ENCODE measurements at places on chromosomes 5 and 9.
A peak's percentile ranks its signal among the peaks of the same experiment; 100 is the strongest.

DNA sequence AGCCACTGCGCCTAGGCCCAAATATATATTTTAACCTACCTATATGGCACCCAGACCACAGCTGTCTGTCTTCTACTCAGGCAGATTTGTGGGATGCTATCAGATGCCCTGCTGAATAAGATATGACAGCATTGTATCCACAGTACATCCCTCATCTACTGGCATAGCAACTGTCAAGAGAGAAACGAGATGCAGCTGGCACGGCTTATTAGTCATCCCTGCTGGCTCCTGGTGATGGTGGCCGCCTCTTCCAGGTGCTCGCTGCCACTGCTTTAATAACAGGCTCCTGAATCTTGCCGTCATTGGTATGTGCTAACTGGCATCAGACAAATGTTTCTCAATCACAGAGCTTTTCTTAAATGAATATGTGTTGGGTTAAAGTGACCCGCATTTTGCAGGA lies 34.0 kb downstream of the B4GALT1 start:
- peak; percentile 29 for DNase-seq

DNA sequence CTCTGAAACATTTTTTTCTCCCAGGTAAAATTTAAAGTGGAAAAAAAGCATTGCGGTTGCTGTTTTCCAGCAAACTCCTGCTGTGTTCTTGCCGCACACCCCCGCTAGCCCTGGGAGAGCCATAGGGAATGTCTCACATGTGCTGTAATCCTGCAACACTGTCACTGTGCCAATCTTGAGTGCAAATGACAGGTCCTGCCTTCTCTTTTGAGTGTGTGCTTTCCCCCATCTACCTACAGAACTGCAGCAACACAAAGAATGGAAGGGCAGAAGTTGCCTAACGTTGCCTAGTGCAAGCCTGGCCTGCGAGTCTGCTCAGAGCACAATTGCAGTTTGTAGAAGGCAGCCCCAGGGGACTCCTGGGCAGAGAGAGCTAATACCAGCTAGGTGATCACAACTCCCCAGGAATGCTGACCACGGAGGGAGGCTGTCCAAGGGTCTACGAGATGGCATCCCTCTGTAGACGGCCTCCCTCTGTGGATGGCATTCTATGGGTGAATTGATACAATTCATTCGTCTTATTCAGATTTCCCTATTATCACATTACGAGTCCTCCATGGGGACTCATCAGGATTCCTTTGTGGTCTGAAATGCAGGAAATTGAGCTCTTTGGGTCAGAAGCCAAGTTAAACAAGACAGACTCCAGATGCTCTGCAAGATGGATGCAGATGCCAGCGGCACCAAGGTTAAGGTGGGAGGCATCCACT lies 172.6 kb upstream of the S1PR3 start:
- peak; percentile 21 for DNase-seq

- no peak for DNase-seq
Observed at GRCh38 chr9:116094846-116095245, 58.7 kb upstream of the PAPPA start.

DNA sequence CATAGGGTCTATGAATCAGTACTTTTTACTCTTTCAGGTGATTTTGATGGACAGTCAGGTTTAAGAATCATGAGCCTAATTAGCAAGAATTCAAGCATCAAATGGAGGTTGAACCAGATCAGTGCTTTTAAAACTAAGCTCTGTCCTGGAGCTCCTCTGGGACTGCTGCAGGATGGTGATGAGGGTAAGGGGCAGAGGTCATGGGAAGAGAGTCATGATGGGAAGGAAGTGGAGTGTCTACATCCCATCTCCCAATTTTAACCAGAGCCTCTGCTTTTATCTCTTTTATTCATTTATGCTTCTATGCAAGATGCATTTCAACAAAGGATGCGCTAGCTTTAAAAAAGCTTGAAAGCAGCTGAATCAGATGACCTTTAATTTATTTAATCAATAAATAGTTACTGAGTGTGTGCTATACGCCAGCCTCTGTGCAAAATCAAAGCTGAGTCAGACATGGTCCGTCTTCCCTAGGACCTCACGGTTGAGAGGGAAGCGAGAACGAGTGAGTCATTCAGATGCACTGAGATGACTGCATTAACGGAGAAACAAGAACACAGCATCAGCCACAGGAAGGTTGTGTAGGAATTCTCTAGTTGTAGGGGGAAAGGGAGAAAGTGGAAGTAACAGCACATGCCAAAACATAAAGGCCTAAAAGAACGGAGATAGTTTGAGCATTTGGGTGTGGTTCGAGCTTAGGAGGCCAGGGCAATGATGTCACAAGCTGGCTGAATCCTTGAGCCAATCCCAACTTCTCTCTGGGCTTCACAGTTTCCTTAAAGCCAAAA lies 441.6 kb upstream of the BRINP1 start:
- DNase-seq = peak; percentile 8

DNA sequence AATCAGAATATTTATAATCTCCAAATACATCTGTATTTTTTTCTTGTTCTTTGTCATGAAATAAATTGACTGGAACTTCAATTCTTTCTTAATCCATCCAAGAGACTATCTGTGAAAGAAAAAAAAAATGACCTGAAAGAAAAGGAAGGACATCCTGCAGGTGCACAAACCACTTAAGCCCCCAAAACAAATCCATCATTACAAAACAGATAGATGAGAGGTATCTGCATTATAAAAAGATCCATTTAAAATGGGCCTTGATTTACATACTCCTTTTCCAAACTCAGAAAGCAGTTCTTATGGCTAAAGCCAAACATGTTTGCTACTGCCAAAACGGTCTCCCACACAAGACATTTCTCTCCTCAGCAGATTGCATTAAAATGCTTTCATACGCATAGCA lies 85.5 kb downstream of the ELAVL2 start:
- DNase-seq = no peak

DNA sequence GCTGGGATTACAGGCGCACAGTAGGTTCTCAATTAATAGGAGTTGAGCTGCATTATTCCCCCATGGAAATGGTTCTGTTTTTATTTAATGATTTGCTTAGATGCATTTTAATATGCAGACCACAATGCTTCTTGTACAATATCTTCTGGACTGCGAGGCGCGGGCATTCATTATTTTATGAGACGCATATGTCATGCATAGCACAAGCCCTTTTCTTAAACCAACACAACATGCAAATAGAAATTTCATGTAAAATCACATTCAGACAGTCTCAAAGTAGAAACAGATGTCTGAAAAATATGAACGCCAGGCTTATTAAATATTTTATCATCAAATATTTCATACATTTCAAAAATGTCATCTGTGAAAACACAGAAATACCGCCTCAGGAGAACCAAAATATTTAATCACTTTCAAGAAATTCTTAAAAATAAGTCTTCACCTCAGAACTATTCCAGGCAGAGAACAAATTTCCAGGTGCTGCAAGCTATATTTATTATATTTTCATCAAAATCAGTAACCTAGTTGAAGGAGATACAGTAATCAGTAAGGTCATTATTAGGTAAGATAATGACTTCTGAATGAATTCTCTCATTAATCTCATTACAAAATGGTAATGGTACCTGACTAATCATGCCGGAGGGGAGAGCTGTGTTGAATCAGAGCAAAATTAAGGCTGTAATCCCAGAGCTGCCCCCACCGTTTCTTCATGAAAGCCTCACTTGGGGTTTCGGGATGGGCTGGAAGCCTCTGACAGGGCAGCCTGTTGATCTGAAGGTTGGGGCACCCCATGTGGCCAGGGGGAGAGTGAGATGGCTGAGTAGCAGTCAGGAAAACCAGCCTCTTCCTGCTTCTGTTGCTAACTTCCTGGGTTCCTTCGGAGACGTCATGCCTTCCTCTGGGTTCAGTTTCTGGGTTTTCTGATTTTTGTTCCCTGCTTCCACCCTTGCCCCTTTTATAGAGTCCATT lies 133.9 kb upstream of the ZNF618 start:
- DNase-seq = no peak

- DNase-seq = no peak
Observed at GRCh38 chr9:136525841-136526499, 19.9 kb downstream of the NOTCH1 start.

- no peak for DNase-seq
Observed at GRCh38 chr5:80569086-80569960, 757 bp downstream of the ANKRD34B start.

GRCh38 chr9:130570208-130570607 lies 9.2 kb upstream of the FUBP3 start:
- peak; percentile 68 for DNase-seq

- DNase-seq = no peak
Observed at GRCh38 chr9:137056739-137057415, 3.0 kb upstream of the ENTPD2 start.

GRCh38 chr9:1490341-1491232 lies 440.4 kb downstream of the DMRT2 start:
- no peak for DNase-seq

- DNase-seq = no peak
Observed at GRCh38 chr5:139415221-139415861, 11.5 kb upstream of the SPATA24 start.

DNA sequence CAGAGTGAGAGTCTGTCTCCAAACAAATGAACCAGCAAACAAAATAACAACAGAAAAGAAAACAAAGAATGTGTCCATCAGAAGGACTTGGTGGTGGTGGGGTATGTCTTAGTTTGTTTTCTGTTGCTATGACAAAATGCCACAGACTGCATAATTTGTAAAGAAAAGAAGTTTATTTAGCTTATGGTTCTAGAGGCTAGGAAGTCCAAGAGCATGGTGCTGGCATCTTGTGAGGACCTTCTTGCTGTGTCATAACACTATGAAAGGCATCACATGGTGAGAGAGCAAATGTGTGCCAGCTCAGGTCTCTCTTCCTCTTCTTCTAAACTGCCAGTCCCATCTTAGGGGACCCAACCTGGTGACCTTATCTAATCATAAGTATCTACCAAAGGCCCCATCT lies 10.5 kb downstream of the NPR3 start:
- no peak for DNase-seq

GRCh38 chr9:81427870-81428269 lies 261.5 kb downstream of the TLE1 start:
- peak; percentile 26 for DNase-seq

DNA sequence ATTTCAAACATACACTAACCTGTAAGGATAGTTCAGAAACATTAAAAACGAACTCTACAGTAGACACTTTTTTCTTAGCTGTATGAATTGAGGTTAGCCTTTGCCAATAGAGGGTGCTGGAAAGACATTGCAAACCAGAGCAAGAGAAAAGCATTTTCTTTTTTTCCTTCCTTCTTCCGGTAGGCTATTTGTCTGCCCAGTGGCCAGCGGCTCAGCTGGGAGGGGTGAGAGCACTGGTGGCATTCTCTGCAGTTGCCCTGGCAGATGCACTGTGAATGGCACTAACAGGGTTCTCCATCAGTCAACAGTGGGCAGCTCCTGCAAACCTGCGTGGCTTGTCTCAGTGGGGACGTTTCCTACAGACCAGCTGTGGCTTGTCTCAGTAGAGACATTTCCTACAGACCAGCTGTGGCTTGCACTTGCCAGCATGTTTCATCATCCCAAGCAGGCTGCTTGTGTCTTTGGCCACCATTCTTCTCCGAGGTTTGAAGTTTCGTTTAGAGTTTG lies 984.5 kb upstream of the CDH18 start:
- peak; percentile 84 for DNase-seq

DNA sequence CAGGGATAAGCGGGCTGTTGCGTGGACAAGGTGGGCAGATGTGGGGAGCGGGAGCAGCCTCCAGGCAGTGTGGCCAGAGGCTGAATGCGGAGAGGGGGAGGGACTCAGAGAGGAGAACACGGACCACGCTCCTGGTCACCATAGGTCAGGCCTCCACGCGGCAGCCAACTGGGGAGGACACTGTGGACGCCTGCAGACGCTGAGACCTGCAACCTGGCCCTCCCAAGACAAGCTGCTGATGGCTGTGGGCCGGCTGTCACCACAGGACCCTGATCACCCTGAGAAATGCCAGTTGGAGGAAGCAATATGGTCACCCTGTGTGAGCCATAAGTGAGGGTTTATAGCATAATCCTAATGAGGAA lies 16.8 kb downstream of the LPCAT1 start:
- no peak for DNase-seq

DNA sequence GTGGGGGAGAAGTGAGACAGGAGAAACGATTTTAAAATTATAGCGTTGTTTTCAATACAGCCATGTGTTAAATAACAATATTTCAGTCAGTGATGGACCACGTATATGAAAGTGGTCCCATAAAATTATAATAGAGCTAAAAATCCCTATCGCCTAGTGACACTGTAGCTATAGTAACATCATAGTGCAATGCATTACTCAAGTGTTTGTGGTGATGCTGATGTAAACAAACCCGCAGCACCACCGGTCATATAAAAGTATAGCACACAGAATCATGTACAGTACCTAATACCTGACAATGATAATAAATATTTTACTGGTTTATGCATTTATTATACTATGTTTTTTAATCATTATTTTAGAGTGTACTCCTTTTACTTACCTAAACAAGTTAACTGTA lies 407.4 kb upstream of the SEMA6A start:
- DNase-seq = no peak

DNA sequence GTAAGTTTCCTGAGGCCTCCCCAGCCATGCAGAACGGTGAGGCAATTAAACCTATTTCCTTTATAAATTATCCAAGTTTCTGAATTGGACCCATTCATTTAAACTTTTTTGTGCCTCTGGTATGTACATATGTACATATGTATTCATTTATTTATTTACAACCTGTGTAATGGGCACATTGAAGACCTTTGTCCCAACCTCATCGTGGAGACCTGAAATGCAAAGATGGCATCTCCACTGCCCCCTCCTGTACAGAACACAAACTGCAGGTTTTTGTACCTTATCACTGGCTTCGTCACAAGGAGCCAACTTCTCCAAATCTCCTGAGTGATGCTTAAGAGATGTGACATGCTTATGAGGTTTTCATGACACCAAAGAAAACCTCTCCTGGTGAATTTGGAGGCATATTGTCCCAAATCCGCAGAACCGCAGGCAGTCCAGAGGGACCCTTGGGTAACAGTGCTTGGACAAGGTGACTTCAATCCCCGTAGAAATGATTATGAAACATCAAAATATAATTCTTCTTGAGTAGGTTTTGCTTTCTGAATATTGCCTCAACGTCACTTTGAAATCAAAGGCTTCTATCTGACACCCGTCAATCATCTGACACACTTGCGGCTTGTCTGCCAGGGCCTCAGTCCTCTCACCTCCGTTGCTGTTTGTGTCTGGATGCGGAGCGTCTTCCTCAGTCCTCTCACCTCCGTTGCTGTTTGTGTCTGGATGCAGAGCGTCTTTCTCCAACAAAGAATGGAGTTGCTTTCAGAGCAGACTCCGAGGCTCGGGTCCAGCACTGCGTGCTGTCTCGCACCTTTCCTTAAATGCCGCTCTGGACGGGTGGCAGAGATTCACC lies 135.0 kb upstream of the IRX4 start:
- no peak for DNase-seq

- peak; percentile 30 for DNase-seq
Observed at GRCh38 chr5:56545016-56545415, 270.3 kb upstream of the MAP3K1 start.

DNA sequence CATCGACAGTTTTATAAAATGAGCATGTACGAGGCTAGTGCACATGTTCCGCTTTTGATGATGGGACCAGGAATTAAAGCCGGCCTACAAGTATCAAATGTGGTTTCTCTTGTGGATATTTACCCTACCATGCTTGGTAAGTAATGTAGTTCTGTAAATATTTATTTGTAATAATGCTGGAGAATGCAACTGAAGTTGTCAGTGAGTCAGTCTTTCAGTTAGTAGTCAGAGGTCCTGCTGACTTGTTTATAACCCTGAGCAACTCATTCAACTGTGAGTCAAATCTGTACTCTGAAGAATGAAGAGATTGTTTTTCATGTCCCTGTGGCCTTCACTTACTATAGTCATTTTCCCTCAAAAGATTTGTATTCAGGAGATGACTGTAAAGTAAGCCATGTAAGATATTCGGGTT lies 28.4 kb upstream of the GPR150 start:
- DNase-seq = peak; percentile 95
